ENCODE measurements at places on chromosomes 12 and 14.

DNA sequence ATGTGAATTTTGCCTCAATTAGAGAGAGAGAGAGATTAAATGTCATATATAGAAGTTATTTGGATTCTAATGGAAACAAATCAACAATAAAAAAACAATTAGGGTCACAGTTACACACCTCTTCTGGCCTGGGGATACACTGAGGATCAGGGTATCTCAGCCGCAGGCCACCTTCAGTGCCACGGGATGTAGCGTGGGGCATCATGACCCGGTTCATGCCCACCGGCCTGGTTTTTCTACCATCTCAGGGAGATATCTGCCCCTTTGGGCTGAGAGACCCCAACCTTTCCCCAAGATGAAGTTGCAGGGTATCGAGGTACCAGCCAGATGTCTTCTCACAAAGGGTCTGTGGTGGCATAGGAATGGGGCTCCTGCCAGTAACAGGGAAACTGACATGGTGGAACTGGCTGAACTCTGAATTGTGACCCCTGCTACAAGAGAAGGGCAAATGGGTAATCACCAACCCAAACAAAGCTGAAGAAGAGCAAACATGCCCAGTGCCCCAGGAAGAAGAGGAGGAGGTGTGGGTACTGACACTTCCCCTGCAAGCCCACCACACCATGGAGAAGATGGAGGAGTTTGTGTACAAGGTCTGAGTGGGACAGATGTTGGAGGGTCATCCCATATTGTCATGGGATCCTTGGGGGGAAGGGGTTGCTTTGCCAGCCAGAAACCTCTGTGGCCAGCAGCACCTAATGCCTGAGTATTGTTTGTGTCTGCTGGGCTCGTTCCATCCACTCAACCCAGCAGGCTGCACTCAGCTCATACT is 19.5 kb downstream of the SERPINA3 start:
- DNase-seq: no peak

GRCh38 chr14:35124127-35124526 is 1.8 kb downstream of the PRORP start:
- DNase-seq: no peak

DNA sequence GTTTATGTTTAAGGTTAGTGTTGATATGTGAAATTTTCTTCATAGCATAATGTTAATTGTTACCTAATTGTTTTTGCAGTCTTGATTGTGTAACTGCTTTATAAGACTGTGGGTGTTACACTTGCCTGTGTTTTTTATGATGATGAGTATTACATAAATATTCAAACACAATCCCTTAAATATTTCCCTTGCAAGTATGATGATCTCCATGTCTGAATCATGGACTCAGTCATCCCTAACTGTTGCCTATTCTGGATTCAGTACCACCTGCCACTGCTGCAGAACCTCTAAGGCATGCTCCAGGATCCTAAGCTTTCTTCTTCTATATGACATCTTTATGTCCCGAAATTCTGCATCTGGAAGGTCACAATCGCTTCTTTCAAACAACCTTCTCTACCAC is 246.3 kb upstream of the CLEC14A start:
- DNase-seq: no peak

DNA sequence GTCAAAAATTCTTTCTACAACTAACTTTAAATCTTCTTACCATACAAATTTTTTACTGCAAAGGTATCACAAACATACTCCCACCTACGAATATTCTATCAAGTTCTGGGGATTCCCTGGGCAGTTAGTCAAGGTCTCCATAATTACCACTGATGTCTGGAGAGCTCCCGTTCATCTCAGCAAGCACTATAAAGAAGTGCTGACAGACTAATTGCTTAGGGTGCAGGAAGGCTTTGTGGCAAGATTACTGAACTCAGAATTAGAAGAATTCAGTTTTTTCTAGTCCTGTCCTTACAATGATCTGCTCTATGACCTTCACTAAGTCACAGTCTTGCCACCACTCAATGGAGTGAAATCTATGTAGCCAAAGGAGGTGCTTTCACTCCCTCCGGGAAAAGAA is 61.5 kb downstream of the DUSP16 start:
- no peak for DNase-seq
